K562 (cell line): ENCODE measurements at places on chromosomes 3 and 15.

GRCh38 chr15:65646486-65646885 lies 24.7 kb downstream of the SLC24A1 start:
- DNase-seq = no peak

DNA sequence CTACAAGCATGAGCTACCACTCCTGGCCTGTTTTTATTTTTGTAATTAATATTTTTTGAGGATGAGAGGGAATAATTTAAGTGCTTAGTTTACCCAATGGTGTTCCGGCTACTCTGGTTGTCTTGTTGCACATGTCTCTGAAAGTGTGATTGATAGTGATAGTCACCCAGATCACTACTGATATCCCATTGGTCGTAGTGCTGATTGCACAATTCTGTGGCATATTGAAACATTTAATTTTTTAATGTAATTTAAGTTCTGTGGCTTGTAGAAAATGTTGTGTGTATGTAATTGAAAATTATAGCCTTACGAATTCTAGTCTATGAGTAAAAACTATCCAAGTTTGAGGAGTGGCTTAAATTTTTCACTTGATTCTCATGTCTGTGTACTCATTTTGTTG lies 11.9 kb downstream of the ARIH2 start:
- no peak for DNase-seq

- no peak for DNase-seq
Observed at GRCh38 chr3:43866529-43867353, 176.0 kb downstream of the ABHD5 start.

DNA sequence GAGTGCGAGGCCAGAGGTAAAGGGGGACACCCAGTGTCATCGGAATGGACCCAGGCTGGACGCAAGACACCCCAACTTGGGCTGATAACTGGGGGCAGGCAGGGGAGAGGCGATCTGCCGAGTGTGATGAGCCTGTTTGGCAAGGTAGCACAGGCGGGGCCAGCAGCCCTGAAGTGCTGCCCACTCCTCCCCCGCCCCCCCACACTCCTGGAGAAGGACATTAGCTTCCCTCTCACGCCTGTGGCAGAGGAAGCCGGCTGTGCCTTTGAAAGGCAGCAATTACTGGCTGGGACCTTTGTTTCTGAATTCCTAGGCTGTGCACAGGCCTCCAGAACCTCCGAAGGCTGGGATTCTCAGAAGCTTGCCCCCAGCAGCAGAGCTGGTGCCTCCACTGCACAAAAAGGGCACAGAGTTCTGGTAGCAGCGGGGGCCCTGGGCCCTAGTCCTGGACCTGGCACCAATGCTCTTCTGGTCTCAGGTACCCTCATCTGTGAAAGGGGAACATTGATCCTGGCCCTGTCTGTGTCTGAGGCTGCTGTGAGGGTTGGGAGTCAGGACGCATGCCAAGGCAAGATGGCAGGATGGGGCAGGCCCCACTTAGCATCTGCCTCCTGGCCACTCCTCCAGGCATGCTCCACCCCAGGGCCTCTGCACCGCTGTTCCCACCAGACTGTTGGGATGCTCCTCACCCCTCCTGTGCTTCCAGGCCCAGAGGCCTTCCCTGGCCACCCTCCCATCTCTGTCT lies 28.6 kb downstream of the IQSEC1 start:
- no peak for DNase-seq

DNA sequence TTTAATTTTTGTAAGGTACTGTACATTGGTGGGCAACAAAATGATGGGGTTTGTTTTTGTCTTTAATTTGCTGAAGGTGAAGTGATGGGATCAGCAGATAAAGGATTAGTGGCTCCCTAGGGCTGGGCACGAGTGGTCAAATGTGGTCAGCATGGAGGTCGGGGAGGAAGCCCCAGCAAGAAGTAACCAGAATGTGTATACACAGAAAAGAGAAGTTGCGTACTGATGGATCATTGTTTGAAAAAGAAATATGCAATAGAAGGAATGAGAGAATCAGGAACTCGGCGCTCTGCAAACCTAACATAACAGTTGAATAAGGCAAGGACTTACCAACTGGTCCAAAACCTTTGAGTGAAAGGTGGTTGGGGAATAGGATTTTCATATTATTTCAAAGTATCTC lies 1.5 kb downstream of the TMOD2 start:
- no peak for DNase-seq

DNA sequence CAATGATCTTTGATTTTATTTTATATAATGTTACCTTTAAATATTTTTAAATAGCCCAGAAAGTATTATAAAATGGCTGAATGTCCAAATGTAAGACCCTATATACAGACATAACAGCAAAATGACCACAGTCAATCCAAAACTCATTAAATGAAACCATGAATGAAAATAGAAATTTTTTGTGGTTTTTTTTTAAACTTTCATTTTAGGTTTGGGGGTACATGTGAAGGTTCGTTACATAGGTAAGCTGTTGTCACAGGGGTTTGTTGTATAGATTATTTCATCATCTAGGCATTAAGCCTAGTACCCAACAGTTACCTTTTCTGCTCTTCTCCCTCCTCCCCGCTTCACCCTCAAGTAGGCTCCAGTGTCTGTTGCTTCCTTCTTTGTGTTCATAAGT lies 108.8 kb downstream of the FAIM start:
- DNase-seq = no peak

DNA sequence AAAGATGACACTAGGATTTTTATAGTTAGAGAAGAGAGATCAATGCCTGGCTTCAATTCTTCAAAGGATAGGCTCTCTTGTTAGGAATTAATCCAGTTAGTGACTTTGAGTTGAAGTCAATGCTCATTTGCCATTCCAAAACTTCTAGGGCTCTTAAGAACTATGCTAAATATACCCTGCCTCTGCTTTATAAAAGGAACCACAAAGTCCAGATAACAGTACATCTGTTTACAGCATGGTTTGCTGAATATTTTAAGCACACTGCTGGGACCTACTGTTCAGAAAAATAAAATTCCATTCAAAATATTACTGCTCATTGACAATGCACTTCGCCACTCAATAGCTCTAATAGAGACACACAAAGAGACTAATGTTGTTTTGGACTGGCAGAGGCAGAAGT lies 786.6 kb upstream of the DPPA4 start:
- no peak for DNase-seq

DNA sequence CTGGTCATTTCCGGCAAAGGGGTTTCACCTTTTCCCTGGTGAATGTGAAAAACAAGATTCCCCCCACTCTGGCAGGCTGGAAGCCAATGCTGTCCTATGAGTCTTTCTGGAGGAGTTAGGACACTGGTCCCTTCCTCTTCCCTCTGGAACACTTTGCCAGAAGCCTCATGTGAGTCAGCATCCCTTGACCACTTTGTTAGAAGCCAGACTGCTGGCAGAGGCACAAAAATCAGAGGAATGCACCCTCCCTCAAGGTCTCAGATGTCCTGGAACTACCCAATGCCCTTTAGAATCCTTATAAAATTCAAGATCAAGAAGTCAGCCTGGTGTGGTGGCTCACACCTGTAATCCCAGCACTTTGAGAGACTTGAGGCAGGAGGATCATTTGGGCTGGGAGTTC lies 26.6 kb downstream of the ITGB5 start:
- DNase-seq = no peak

DNA sequence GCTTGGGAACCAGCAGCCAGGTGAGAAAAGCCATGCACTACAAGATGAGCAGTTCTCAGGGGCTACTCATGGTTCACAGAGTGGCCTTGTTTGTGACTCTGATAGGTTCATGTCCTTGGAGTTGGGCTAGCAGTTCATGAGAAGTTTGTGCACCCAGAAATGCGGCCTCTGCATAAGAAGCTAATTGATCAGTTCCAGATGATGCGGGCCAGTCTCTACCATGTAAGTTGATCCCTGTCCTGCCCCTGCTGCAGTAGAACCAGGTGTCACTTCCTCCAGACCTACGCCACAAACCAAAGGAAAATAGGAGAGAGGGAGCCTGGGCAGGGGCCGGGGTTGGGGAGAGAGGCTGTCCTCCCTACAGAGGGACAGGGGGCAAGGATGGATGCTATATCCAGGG lies 27.2 kb upstream of the MANF start:
- DNase-seq = no peak

DNA sequence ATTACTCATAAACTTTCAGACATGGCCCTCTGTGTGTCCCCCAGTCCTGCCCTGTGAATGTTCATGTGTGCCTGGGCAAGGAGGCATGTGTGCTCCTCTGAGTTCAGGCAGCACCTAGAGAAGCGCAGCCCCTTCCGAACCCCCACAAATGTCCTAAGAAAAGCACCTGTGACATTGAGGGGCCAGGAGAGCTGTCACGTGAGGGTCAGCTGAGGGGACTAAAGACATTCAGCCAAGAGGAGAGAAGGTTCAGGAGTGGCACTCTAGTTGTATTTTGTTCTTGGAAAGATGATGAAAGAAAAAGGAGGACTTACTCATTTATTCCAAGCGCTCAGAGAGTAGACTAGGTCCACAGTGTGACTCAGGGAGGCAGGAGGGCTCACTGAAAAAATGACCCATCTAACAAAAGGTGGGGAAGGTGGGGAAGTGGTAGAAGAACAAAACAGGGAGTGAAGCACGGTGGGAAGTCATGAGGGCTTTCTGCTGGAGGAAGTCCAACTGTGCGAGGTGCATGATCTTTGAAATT lies 28.1 kb upstream of the ELP6 start:
- DNase-seq = peak; percentile 6

DNA sequence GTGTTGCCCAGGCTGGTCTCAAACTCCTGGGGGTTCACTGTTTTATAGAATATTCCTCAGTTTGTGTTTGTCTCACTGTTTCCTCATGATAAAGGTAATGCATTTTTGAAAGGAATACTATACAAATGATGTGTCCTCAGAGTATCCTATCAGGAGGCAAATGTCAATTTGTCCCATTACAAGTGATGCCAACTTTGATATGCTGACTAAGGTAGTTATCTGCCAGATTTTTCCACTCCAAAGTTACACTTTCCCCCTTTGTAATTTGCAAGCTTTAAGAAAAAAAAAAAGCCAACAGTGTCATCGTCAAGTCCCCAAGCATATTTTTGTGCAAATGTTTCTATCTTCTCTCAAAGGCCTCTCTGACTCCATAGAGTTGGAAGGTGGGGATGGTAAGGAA lies 9.0 kb downstream of the EIF5A2 start:
- DNase-seq = no peak

- DNase-seq = no peak
Observed at GRCh38 chr3:46675426-46675825, 18.1 kb downstream of the ALS2CL start.

DNA sequence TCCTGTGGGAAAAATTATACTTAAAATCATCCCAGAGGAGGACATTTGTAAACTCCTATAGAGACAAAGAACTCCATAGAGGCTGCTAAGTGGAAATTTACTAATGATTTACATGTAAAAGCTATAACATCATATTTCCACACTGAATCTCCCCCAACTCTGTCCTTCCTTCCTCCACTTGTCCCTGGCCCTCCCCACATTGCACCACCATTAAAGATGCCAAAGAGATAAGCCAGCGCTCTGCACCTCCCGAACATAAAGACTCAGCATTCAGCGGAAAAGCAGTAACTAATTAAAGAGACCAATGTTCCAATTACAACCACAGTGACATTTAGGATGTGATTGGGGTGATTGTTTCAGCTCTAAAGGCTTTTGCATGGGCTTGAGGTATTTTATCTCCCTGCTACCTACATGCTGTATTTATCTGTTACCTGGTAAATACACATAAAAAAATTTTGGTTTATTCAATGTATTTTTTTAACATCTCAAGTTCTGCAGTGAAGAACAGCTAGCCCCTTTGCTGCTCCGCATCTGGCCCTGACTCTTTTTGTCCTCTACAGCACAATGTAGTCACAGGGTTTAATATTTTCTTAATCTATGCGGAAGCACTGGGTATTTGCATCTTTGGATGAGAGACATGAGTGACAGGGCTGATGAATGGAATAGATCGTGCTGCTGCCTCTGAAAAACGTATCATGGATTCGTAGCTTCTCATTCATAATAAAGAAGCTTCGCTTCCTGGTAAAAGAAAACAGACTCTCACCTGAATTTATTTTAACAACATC lies 35.3 kb upstream of the B3GNT5 start:
- DNase-seq = no peak

DNA sequence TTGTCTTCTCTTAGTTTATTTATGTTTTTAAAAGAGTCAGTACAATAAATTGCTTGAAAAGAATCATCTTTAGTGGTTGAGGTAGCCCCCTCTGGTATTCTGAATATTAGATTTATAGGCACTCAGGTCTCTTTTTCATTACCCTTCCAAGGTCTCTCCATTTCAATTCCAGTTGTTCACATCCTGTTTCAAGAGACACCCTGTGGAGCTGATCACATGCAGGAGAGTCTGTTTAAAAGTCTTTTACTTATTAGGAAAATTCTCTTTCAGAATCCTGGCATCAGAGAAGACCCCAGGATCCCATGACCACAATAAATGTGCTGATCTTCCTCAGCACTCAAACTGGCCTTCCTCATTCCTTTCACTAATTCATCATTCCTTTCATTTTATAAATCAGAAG lies 195.7 kb downstream of the ZIC4 start:
- no peak for DNase-seq
